ENCODE measurements at places on chromosomes 7 and 10.
A peak's percentile ranks its signal among the peaks of the same experiment; 100 is the strongest.

DNA sequence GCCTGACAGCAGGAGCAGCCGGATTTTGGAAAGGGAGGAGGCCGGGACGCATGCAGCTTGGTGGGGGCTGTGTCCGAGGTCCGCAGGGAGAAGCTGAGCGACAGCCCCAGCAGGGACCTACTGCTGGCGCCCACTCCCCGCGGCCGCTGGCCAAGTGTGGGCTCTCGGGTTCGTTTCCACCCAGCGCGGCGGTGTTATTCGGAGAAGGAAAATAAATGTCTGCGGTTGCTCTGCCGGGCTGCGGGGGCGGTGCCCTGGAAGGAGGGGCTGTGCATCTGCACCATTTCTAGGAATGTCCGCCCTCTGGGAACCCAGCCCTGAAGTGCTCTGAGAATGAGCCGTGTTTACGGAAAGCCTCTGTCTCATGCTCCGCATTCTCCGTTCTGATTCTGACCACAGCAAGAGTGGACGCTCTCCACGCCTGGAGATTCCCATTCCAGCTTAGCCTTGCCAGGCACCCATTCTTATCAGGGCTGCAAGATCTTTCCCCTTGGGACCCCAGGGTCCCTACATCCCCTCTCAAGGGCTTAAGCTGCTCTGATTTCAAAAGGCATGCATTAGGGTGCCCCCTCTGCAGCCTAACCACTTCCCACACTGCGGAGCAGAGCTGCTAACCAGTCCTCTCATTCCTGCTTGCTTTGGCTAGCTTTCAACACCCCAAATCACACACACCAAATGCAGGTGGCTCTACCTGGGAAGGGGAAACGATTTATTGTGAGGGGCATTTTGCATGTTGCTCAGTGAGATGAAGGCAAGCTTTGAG lies 256.6 kb upstream of the GLI3 start:
- H3K36me3 ChIP-seq, result no peaks in the 10 kb centered on the region
- H3K27ac ChIP-seq, result peak overlapping the region; percentile 78
- H3K4me3 ChIP-seq, result peak overlapping the region; percentile 56
- DNase-seq, result peak; percentile 96
- H3K27me3 ChIP-seq, result no peaks in the 10 kb centered on the region

DNA sequence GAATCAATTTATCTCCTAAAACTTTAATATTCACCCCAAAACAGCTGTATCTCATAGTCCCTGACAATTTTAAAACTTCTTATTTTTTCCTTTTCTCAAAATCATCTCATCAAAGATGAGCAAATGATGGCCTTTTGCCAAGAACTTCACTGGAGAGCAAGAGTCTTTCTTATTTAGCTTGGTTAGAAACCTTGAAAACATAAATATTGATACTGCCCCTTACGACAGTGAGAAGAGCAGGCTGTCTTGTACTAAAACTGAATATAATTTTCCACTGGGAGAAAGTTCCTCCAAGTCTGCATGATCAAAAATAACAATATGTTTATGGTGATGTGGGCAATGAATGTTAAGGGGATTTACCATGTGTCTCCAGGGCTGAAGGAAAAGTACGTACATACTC lies 109.0 kb downstream of the COL28A1 start:
- peaks cover 5% of the 10 kb centered on the region for H3K4me1 ChIP-seq
- DNase-seq, result no peak
- no peaks in the 10 kb centered on the region for H3K27me3 ChIP-seq
- H3K4me3 ChIP-seq, result no peak overlapping the region

GRCh38 chr7:8564281-8564680 lies 130.9 kb downstream of the NXPH1 start:
- no peaks in the 10 kb centered on the region for H3K36me3 ChIP-seq
- H3K27ac ChIP-seq, result no peak overlapping the region
- no peak overlapping the region for H3K4me3 ChIP-seq
- no peak for DNase-seq
- H3K27me3 ChIP-seq, result no peaks in the 10 kb centered on the region

- no peaks in the 10 kb centered on the region for H3K36me3 ChIP-seq
- no peak overlapping the region for H3K4me3 ChIP-seq
- no peak overlapping the region for H3K27ac ChIP-seq
- DNase-seq, result no peak
- peaks cover 87% of the 10 kb centered on the region for H3K4me1 ChIP-seq
These were observed 77.1 kb downstream of the INPP5A start for GRCh38 chr10:132614431-132615340.
